ENCODE measurements at places on chromosomes 12 and 14.

GRCh38 chr12:77402716-77403115, 337.3 kb upstream of the E2F7 start:
- no peak for DNase-seq

DNA sequence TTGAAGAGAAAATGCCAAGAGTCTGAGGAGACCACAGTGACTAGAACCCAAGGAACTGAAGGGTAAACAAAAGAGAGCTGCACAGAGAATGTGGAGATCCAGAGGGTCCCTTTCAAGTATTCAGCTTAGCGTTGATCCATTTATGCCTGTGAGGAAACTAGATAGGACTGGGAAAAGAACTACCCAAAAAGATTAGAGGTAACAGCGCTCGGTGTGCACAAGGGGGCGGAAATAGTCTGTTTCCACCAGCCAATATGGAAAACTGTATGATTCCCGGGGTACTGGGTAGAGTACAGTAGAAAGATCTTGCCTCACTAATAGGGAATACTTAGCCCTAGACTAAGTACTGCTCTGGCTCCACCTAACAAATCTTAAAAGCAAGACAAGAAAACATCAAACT, 135.5 kb downstream of the DPF3 start:
- no peak for DNase-seq

DNA sequence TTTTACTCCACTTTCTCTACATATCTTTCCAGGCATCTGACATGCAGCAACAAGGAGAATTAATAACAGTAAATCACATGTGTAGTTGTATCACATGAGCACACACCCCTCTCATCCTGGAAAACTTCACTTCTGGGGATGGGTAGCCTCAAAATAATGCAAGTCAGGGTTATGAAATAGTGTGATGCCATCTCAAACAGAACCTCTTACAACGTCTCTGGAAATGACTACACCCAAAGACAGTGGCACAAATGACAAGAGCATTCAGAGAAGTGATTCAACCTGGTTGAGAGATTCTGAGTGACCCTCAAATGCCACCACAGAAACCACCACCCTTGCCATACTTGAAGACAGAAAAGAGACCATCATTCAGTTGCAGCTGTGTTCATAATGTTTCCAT, 2.8 kb downstream of the DIO2 start:
- no peak for DNase-seq

DNA sequence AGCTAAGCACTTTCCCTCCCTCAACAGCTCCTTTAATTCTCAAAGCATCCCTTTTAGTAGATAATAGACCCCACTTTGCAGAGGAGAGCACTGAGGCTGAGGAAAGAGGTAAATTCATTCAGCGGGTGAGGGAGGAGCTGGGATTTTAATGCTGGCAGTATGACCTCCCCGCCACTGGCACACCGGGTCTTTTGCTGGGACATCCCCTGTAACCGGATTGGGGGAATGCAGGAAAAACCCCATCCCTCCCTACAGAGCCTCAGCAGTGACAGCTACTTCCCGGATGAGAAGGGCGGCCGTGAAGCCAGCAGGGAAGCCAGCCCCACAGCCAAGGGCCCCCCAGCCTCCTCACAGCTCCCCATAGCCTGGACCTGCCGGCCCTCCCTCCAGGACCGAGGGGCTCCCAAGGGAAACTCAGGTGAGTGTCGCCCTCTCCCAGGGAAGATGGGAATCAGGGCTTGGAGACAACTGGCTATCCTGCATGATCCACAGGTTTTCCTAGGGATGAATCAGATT, 12.1 kb downstream of the ZBTB39 start:
- DNase-seq, result no peak

- DNase-seq, result peak; percentile 71
Measured at GRCh38 chr12:124399622-124400021, 104.7 kb downstream of the RFLNA start.
